ENCODE measurements at places on chromosomes 2 and 18. TPM values are rescaled to one million over a fixed set of nuclear protein-coding genes. Genes with fewer than 3 reads are reported as not detected.

EFHD1 gene
- 18.0 TPM for total RNA-seq

CLEC4F gene
- total RNA-seq: 0.48 TPM

NTSR2 gene
- not detected for total RNA-seq

GAL3ST2 gene
- not detected for total RNA-seq

CD28 gene
- total RNA-seq: 15.7 TPM

DSG4 gene
- total RNA-seq: not detected

SLC9A4 gene
- not detected for total RNA-seq

IL1RL1 gene
- 32.4 TPM for total RNA-seq

RAX gene
- not detected for total RNA-seq

ASAP2 gene
- 22.9 TPM for total RNA-seq

MBOAT2 gene
- total RNA-seq: 5.5 TPM

CHRNG gene
- not detected for total RNA-seq

GALR1 gene
- 0.03 TPM for total RNA-seq

WDR12 gene
- total RNA-seq: 50.5 TPM

COL4A4 gene
- 0.45 TPM for total RNA-seq

DYNC2LI1 gene
- total RNA-seq: 7.4 TPM

DHRS9 gene
- 2.8 TPM for total RNA-seq

PLGLB1 gene
- not detected for total RNA-seq

SLC14A1 gene
- 1.2 TPM for total RNA-seq

C2orf66 gene
- total RNA-seq: 0.26 TPM

NAT8 gene
- total RNA-seq: not detected

MSTN gene
- 0.48 TPM for total RNA-seq

PKP4 gene
- 42.4 TPM for total RNA-seq

PGAP1 gene
- total RNA-seq: 14.6 TPM

TMEM163 gene
- total RNA-seq: 1.9 TPM

All from mesenteric fat pad (tissue), 1 donor.